ENCODE measurements at places on chromosomes 12 and 14. TPM values are rescaled to one million over a fixed set of nuclear protein-coding genes. Genes with fewer than 3 reads are reported as not detected.

The KRT3 gene
- total RNA-seq = 0.06 TPM

The GXYLT1 gene
- total RNA-seq = 11.2 TPM

The TTC5 gene
- 15.5 TPM for total RNA-seq

The RNF212B gene
- not detected for total RNA-seq

The TPPP2 gene
- total RNA-seq = not detected

The PPP1R1A gene
- total RNA-seq = 0.14 TPM

The TRPV4 gene
- 0.09 TPM for total RNA-seq

The SIX6 gene
- total RNA-seq = not detected

The DIP2B gene
- total RNA-seq = 12.3 TPM

The ACYP1 gene
- total RNA-seq = 27.5 TPM

The PYGL gene
- 177 TPM for total RNA-seq

The DPY19L2 gene
- total RNA-seq = 1.4 TPM

The STAB2 gene
- total RNA-seq = 0.01 TPM

The SLC7A8 gene
- total RNA-seq = 1.9 TPM

The CCDC197 gene
- total RNA-seq = not detected

The NYNRIN gene
- 0.44 TPM for total RNA-seq

The ISCU gene
- total RNA-seq = 86.6 TPM

The PRIMA1 gene
- 0.45 TPM for total RNA-seq

The PLEKHD1 gene
- 0.05 TPM for total RNA-seq

The ZNF385A gene
- 21.2 TPM for total RNA-seq

The NACA gene
- total RNA-seq = 1,469 TPM

The MAGOHB gene
- 48.1 TPM for total RNA-seq

The IL22 gene
- not detected for total RNA-seq

The C12orf57 gene
- total RNA-seq = 261 TPM

The SLCO1B1 gene
- 0.28 TPM for total RNA-seq

The LHX5 gene
- total RNA-seq = not detected

The C1QL4 gene
- 8.0 TPM for total RNA-seq

The PTHLH gene
- total RNA-seq = 14.2 TPM

The HCAR3 gene
- 0.08 TPM for total RNA-seq

The RPL6 gene
- total RNA-seq = 2,112 TPM

The HVCN1 gene
- 0.72 TPM for total RNA-seq

The LRP1-AS gene
- total RNA-seq = not detected

The FIGNL2 gene
- 0.21 TPM for total RNA-seq

The INHBE gene
- not detected for total RNA-seq

The PAPOLA gene
- 76.4 TPM for total RNA-seq

The BTBD6 gene
- total RNA-seq = 43.3 TPM

The LRFN5 gene
- total RNA-seq = not detected

Data from A549 treated with AZD2906 at 1 μM for 4 hours (cell line).